ENCODE measurements at places on chromosomes 7 and 10.

GRCh38 chr7:37758501-37759045 is 75.0 kb downstream of the GPR141 start:
- no peak for DNase-seq

DNA sequence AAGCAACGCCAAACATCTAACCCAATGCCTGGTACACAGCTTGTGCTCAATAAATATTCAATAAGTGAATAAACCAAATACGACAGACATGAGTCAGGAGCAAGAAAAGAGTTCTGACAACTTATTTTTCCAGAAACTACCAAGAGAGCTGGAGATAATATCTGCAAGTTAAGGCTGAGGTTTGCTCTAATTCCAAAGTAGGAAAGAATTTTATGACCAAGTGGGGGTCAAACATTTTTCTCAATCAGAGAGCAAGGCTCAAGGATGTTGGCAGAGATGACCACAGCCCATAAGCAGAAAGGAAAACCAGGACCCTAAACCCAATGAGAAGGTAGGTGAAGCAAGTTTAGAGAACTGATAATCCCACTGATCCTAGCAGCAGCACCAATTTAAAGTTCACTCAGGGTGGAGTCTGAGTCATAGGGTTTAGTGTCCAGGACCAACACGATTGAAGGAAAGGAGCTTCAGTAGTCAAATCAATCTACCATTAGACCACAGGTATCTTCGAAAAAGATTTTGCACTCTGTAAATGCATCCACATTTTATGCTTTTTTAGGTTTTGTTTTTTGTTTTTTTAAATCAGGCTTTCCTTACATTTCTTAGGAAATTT is 49.3 kb upstream of the KCNIP2 start:
- DNase-seq = no peak

DNA sequence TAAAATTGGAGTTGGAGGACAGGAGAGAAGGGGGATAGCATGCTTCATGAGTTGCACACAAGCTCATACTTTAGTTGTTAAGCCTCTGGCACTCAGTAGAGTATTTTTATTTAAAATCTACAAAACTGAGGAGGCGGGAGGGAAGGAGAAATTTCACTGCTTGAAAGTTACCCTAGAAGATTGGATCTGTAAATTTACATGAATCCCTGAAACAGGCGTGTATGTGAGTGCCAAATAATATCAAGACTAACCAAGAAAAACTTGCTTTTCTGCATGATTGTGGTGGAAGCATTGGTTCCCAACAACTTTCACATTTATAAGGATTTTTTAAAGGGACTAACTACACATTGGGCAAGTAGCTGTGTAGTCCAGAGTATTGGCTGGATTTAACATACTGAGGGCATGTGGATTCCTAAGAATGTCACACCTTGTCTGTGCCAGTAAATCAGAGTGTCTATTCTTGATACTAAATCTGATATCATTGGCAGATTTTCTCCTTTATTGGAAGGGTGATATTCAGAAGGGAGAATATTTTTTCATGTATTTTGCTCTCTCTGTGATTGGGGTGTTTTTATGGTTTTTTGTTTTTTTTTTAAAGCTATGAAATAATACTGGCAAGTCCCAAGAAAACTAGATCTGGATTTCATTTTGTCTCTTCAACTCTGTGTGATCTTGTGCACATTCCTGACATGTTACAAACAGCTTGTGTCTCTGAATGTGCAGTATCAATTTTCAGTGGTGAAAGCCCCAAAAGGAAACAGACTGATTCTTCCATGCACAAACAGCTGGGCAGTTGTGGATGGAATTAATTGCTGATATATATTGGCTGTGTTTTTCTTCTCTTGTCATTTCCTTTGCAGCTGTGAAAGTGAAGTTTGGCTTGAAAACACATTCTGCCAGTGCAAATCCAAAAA is 67.2 kb downstream of the ADD3 start:
- DNase-seq = no peak

DNA sequence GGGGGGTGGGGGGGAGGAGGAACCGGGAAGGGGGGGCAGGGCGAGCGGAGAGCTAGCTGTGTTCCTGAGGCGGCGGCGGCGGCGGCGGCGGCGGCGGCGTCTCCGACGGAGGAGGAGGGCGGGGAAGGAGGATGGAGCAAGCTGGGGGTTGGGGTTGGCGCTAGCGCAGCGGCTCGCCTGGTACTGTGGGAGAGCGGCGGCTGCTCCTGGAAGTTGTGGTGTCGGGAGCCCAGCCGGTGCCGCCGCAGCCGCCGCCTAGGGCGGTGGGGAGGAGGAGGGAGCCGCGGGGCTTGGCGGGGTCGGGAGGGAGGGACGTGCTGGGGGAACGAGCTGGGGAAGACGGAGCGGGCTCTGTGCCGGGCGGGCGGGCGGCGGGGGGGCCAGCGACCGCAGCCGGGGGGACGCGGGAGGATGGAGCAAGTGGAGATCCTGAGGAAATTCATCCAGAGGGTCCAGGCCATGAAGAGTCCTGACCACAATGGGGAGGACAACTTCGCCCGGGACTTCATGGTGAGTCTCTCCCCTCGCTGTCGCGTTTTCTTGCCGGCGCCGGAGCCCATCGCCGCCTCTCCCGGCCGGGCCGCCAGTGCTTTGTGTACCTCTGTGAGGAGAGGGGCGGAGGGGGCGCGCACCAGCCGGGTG is at the start of gene PTPN12:
Gene PTPN12 (plus strand): TSS at position 160 of the 642 bp plus-strand sequence. CDS start 252 bp downstream, at position 412.
- DNase-seq = no peak

DNA sequence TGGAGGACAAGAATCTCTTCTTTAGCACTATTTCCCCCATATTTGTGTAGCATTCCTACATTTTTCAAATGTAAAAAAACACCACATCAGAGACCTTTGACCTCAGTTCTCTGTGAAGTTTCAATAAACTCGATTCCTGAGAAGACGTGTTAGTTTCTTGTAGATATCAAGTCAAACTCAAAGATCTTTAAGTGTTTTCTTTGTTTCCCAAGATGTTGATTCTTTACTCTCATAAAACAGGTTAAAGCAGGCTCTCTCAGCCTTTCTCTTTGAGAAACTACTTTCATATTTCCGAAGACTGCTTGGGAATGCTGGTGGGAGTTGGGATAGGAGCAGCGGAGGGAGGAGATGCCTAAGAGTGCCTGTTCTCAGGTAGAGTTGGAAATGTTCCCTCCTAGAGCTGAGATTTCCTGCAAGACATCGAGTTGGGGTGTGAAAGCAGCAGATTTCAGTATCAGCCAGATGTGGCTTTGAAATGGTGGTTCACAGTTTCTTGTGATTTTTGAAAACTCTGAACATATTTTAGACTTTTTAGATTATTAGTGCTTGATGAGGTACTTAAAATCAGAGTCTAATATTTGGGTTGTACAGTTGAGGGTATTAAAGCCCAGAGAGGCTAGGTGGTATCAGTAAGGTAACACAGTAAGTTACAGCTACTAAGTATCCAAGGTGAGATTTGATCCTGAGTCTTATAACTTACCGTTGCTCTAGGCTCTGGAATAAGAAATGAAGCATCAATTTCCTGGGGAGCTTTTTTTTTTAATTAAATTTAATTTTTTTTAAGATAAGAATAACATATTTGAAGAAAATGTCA is 13.9 kb downstream of the ADK start:
- DNase-seq = no peak

GRCh38 chr10:125823663-125824251 is 411 bp downstream of the BCCIP start:
- no peak for DNase-seq

DNA sequence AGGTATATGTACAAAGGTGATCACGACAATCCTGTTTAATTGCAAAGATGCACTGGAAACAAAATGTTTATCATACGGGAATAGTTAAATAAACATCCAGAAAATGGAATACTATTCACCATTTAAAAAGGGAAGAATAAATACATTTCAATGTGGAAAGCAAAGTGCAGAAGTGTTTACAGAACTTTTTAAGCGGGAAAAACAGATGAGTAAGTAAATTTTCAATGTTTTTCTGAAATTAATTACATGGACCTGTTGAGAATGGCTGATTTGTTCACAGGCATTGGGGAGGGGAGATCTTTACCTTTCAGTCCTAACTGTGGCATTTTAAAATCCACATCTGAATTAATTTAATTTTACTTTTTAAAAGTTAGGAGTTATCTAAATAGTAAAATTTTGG is 7.1 kb downstream of the MTPN start:
- DNase-seq = no peak

DNA sequence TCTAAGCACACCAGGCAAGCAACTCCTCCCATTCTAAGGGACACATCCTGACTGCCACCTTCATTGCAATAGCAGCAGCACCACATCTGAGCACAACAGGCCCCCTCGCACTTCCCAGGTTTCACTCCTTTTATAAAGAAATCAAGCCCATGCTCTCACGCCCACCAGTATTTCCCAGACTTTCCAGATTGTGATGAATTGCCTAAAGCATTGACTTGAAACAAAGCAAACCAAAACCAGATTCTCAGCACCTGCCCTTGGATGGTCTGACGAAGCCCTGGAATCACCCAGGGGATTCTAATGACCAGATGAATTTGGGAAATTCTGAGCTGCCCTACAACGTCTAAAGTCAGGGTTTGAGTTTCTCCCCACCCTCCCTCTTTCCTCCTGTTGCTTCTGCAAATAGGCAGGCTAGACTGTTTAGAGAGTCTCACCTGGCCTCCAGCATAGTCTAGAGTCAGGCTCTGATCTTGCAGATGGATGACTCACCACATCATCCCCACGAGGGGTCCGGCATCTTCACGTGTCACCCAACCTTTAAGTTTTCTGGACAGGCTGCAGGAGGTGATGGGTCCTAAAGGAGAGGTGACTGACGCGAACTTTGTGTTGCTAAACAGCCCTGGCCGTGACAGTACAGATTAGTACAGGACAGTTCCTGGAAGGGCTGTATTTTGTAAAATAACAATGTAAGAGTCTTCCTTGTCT is 198.0 kb downstream of the SKIDA1 start:
- DNase-seq = no peak

DNA sequence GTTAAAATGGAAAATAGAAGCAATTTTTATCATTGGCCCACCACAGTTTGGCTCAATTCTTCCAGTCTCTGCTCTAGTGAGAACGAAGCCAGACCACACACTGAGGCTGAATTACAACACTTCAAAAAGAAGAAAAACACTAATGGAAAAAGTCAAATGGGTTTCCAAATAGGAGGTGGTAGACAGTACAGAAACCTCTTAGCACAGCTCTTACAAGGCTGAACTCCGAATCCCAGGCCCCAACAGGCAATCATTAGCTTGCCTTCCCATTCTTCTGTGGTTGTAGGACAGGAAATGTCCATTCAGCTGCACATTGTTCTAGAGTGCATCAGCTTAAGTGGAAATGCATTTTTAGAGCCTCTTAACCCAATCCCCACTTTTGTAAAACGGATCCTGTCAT is 115.1 kb upstream of the MEOX2 start:
- DNase-seq = no peak

- DNase-seq = no peak
Measured at GRCh38 chr7:40612298-40612697, 477.5 kb downstream of the SUGCT start.

DNA sequence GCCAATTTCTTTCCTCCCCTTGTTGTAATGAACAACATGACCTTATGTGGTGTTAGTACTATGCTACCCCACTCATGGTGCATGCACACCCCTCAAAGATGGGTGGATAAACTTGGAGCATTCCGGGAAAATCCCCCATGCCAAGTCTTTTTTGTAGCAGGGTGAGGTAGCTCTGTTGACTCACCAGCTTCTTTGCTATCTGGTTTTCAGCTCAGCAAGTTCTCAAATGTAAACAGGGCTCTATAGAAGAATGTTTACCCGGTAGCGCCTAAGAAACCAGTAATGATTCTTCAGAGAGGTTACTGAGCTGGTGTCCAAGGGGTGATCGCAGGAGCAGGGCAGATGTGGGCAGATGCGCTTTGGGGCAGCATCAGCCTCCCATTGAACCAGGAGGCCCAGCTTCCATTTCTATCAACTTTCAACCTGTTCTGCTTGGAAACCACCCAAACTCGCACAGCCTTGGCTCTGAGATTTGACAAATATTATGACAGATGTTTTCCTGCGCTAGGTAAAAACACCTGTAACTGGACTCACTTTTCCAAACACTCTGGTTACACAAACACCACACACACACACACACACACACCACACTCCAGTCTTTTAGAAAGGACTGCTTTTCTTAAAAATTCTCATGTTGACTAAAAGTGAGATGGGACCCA is 87.8 kb downstream of the ZRANB1 start:
- DNase-seq = no peak

GRCh38 chr7:109532262-109532992 is 962.8 kb downstream of the DNAJB9 start:
- DNase-seq = no peak

- DNase-seq = no peak
Measured at GRCh38 chr7:105352901-105353668, 35.6 kb downstream of the SRPK2 start.

- DNase-seq = no peak
Measured at GRCh38 chr10:129969911-129970464, 5.9 kb upstream of the EBF3 start.

DNA sequence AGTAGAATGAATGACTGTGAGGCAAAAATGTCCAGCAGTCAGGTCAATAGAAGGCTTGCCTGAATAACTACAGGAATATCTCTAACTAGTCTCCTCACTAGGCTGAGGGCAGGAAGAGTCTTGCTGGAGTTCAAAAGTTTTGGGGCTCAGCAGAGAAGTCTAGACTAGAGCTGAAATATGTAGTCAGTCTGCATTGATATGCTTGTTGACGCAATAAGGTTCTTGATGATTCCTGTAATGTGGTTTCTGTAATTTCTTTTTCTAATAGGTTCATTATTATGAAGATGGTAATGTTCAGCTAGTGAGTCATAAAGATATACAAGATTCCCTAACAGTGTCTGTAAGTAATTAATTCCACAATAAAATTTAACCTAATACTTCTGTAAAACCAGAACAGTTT is 41.5 kb upstream of the ST7 start:
- DNase-seq = no peak

GRCh38 chr10:29917311-29917710 is 142.1 kb downstream of the JCAD start:
- no peak for DNase-seq

- peak; percentile 50 for DNase-seq
Measured at GRCh38 chr10:100998991-100999741, 442 bp upstream of the LZTS2 start.

GRCh38 chr10:51743146-51743545 is 43.8 kb upstream of the CSTF2T start:
- no peak for DNase-seq

DNA sequence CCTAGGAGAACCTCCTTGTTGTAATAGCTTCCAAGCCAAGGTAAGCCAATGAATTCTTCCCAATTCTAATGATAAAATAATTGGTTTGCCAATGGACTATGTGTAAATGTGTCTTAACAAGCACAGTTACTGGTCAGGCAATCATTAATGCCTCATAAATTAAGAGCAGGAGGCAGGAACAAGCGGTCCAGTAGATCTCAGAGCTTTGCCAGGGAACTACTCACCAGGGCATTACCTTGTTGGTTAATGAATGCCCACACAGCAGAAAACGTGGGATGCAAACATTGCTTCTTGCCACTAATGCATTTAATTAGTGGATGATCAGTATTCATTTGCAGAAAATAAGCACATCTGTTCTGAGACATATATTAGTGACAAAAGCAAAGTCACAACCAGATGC is 26.7 kb upstream of the ZNF800 start:
- no peak for DNase-seq

- DNase-seq = no peak
Measured at GRCh38 chr7:44099669-44100068, 4.5 kb upstream of the AEBP1 start.

GRCh38 chr7:2515424-2516193 is 4.0 kb upstream of the LFNG start:
- no peak for DNase-seq

Measured in stimulated activated CD8-positive, alpha-beta memory T cell treated with anti-CD3 and anti-CD28 coated beads, Interleukin-2, amount 100 ng/mL, for 1 hour (primary cell).